IPS DF 6.9 (cell line): ENCODE measurements at places on chromosomes 2 and 18.

DNA sequence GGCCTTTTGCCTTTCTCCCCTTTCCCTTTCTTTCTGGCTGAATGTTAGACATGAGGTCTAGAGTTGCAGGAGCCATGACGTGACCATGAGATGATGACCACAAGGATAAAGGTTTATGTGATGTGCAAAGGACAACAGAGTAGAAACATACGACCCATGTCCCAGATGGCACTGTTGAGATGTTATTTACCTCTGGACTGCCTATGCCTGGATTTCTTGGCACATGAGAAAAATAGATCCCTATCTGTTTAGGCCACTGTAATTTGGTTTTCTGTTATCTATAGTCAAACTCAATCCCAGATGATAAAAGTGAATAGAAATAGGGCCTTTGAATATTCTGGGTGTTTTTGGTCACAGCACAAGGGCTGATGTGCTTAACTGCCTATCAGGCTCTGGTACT, 58.8 kb downstream of the GDF7 start:
- H3K4me1 ChIP-seq = no peaks in the 10 kb centered on the region
- no peak overlapping the region for H3K4me3 ChIP-seq
- H3K27ac ChIP-seq = no peak overlapping the region
- no peaks in the 10 kb centered on the region for H3K27me3 ChIP-seq
- no peak for DNase-seq

DNA sequence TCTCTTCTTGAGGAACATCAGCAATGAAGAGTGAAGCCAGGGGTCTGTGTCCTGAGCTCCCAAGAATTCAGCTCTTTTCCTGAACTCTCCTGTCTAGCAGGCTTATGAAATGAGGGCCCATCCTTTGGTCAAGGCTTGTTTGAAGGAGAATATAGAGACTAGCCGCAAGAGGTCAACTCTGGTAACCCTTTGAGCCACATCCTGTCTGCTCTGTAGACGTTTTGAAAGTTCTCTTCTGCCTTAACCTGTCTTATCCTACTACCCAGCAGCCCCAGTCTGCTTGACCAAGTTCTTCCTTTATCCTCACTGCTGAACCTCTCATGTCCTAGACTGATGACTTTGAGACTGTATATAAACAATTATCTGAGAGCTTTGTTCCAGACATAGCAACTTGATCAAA, 5.4 kb downstream of the SEMA4F start:
- H3K27me3 ChIP-seq = peaks cover 11% of the 10 kb centered on the region
- H3K4me1 ChIP-seq = no peaks in the 10 kb centered on the region
- H3K36me3 ChIP-seq = no peaks in the 10 kb centered on the region
- no peak for DNase-seq
- no peak overlapping the region for H3K27ac ChIP-seq

DNA sequence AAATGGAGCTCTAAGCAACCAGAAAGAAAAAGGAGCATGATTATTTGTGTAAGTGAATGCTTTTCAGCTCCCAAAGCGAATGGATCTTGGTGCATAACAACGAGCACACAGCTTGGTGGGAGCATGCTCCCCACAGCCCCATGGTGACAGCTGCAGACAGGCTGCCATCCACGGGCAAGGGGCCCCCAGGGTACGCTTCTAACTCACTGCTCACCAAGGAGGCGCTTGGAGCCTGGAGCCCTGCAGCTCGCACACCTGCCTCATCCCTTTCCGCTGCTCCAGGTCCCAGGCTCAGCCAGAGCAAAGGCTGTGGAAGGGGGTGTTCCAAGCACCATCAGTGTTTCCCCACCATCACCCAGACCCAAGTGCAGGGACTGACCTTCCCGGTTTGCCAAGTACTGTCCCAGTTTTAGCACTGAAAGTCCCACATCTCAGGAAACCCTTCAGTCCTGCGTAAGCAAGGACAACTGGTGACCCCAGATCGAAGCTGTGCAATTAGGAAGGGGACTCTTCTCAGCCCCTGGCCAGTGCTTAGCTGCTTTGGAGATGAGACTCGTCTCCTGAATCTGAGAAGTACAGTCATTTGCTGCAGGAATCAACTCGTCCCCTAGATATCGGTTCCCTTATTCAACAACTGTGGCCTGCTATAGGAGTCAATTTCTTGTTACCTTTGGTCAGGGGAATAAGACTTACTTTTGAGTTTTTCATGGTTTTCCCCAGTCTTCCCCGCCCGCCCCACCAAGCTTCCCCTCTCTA, 50.0 kb upstream of the ATG16L1 start:
- DNase-seq = no peak
- no peaks in the 10 kb centered on the region; the same call in 1 of the 2 replicates for H3K27me3 ChIP-seq
- no peak overlapping the region for H3K27ac ChIP-seq
- H3K4me1 ChIP-seq = no peaks in the 10 kb centered on the region

DNA sequence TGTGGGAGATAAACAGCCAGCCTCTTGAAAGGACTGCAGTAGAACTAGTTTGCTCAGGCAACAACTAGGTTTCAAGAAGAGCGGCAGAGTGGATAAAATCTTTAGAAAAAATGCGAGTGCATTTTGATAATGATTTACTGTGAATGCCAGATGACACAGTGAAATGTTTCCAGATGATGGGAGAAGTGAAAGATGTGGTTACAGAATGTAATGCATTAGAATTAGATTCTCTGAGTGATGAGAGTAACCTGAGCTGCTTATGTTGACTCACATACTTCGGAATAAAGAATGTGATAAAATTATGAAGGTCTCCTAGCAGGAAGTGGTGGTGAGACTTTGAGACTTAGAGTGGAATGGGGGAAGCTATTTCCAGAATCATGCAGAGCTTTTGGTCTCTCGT, 184.3 kb downstream of the GULP1 start:
- no peaks in the 10 kb centered on the region for H3K27me3 ChIP-seq
- no peaks in the 10 kb centered on the region for H3K36me3 ChIP-seq
- no peak overlapping the region for H3K27ac ChIP-seq
- H3K4me3 ChIP-seq = no peak overlapping the region
- DNase-seq = no peak

DNA sequence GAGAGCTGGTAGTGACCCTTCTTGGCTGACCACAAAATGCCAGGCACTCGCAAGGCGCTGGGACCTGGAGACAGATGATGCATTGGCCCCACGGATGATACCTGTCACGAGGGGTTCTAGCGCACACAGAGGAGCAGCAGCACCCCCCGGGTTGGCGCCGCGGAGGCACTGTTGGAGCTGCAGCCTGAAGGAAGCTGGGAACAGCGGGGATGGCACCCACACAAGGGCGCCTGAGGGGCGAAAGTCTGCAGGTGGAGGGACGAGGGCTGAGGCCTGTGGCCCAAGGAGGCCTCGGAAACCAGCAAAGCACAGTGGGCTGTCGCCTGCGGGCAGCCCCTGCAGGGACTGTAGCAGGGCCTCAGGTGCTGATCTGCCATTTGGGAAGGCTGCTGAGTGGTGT, 33.6 kb downstream of the FAM228A start:
- H3K36me3 ChIP-seq = no peaks in the 10 kb centered on the region
- no peaks in the 10 kb centered on the region for H3K27me3 ChIP-seq
- no peak overlapping the region for H3K4me3 ChIP-seq
- H3K4me1 ChIP-seq = no peaks in the 10 kb centered on the region; the same call in 1 of the 2 replicates

GRCh38 chr2:101948625-101949155, 43.1 kb upstream of the IL1R2 start:
- H3K4me1 ChIP-seq = no peaks in the 10 kb centered on the region
- no peaks in the 10 kb centered on the region for H3K36me3 ChIP-seq
- H3K27me3 ChIP-seq = no peaks in the 10 kb centered on the region
- no peak for DNase-seq
- H3K27ac ChIP-seq = no peak overlapping the region

GRCh38 chr2:102737431-102737830, 24.4 kb upstream of the TMEM182 start:
- H3K27ac ChIP-seq = no peak overlapping the region
- no peak overlapping the region for H3K4me3 ChIP-seq
- H3K4me1 ChIP-seq = 0 out of 2 replicates have a peak, but pooled peaks cover 2% of the 10 kb centered on the region
- no peaks in the 10 kb centered on the region for H3K36me3 ChIP-seq

DNA sequence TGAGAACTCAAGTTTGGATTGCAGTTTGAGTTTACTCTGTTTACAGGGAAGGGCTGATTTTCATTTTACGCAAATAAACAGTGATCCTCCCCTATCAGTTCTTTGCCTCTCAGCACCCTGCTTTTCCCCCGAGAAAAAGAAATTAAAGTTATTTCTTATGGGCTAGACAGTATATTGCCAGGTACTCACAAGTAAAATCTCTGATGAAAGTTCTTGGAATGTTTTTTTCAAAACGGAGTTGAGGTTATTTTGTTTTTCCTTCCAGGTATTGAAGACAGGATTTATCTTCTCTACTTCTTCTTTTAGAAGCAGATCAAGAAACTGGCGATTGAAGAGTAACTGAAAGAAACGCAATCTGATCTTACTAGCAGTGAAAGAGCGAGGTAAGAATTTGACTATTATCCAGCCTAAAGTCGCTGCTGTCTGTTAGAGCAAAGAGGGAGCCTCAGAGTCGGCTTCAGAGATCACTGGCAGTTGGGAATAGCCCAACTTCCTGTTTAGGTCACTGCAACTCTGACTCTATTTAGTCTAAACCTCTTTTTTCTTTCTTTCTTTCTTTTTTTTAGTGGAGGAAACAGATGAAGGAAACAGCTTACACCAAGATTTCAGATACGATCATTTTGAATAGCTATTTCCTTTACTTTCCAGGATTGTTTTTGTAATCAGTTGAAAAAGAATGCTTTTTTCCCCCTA, at the start of gene TFPI:
TSS of gene TFPI (minus strand) at position 425 of the 693 bp plus-strand sequence. CDS start 50,667 bp downstream, outside the sequence.
- H3K36me3 ChIP-seq = no peaks in the 10 kb centered on the region
- no peak within 1 kb of the TSS for H3K4me3 ChIP-seq
- H3K27ac ChIP-seq = no peak within 1 kb of the TSS
- no peaks in the 10 kb centered on the region for H3K27me3 ChIP-seq
- no peaks in the 10 kb centered on the region for H3K4me1 ChIP-seq

DNA sequence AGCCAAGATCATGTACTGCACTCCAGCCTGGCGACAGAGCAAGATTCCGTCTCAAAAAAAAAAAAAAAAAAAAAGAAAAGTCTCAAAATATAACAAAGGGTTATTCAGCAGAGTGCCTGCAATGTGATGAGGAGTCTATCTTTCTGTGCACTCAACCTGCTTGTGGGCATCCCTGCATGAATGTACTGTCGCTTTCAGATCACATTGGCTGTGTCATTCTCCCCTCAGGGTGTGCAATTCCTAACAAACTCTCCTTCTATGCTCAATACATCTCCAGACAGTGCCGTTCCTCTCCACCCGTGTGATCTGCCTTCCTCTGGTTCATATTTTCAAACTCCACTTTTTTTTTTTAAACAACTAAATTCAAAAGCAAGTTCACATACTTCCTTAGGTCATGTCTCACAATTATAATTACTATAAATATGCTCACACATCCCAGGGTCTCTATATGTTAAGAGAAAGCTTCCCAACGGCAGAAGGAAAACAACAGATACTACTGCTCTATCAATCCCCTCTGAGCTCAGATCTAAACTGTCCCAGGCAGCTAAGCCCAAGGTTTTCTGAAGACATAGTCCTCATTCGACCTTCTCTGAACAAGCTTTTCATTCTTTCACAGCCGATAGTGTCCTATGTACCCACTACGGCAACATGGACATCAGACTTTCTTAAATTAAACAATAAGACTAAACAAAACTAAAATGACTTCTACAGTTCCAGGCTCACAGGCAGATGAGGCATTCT, 35.2 kb downstream of the PTMA start:
- H3K27me3 ChIP-seq = no peaks in the 10 kb centered on the region
- peaks cover 1% of the 10 kb centered on the region; the same call in 1 of the 2 replicates for H3K4me1 ChIP-seq
- no peak overlapping the region for H3K4me3 ChIP-seq
- DNase-seq = no peak
- no peaks in the 10 kb centered on the region for H3K36me3 ChIP-seq

GRCh38 chr2:33605056-33605455, 6.0 kb upstream of the FAM98A start:
- peaks cover 1% of the 10 kb centered on the region; the same call in 1 of the 2 replicates for H3K4me1 ChIP-seq
- no peak overlapping the region for H3K27ac ChIP-seq
- no peaks in the 10 kb centered on the region for H3K27me3 ChIP-seq
- H3K36me3 ChIP-seq = no peaks in the 10 kb centered on the region; the same call in 1 of the 2 replicates
- no peak overlapping the region for H3K4me3 ChIP-seq

DNA sequence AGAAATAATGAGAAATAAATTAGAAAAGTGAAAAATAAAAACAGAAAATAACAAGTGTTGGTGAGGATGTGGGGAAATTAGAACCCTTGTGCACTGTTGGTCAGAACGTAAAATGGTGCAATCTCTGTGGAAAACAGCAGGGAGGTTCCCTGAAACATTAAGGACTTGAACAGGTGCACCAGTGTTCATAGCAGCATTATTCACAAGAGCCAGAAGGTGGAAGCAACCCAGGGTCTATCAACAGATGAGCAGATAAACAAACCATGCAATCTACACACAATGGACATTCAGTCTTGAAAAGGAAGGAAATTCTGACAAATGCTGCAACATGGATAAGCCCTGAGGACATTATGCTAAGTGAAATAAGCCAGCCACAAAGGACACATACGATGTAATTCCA, 58.2 kb upstream of the TFCP2L1 start:
- H3K27ac ChIP-seq = no peak overlapping the region
- peaks cover 15% of the 10 kb centered on the region; the same call in 1 of the 2 replicates for H3K36me3 ChIP-seq
- H3K4me3 ChIP-seq = no peak overlapping the region
- no peak for DNase-seq
- H3K27me3 ChIP-seq = no peaks in the 10 kb centered on the region

DNA sequence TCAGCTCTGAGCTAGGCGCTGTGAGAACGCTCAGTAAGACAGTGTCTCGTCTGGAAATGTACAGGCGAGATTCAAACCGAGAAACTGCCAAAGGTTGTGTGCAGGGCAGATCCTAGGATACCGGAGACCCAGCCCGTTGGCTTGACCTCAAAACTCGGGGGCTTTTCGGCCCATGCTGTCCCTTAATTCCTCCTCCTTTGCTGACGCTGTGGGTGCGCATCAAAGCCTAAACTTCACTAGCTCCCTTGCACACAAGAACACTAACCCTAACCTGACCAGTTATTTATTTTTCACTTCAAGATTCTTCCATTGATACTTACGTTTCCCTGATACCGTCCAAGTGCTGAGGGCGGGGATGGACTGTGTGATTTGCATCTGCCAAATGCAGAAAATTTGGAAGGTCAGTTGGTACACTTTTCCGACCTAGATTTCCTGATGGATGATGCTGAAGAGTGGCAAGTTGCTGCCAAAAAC, 1.0 kb upstream of the AAK1 start:
- no peaks in the 10 kb centered on the region for H3K4me1 ChIP-seq
- H3K4me3 ChIP-seq = peak overlapping the region; percentile 94; the same call in 1 of the 2 replicates
- no peaks in the 10 kb centered on the region for H3K27me3 ChIP-seq
- H3K27ac ChIP-seq = no peak overlapping the region

DNA sequence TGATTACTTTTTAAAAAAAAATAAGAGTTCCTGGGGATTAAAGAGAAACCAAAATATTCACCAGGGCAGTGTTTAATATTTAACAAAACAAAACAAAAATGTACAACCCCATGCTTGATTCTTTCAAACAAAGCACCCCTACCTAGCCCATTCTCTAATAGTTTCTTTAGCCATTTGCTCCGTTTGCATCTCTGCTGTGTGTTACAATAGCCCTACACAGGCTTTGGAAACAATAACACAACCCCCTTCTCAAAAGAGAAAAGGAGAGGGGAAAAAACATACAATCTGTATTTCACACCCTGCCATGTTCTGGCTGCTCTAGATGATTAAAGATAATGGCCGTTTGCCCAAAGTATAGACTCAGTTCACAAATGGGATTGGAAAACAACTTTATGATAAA, 302.9 kb downstream of the CPS1 start:
- no peak for DNase-seq
- peaks cover 4% of the 10 kb centered on the region; the same call in 1 of the 2 replicates for H3K4me1 ChIP-seq
- H3K36me3 ChIP-seq = no peaks in the 10 kb centered on the region
- no peak overlapping the region for H3K4me3 ChIP-seq
- H3K27me3 ChIP-seq = no peaks in the 10 kb centered on the region
- H3K27ac ChIP-seq = no peak overlapping the region
